ENCODE measurements at places on chromosomes 6 and 20. TPM values are rescaled to one million over a fixed set of nuclear protein-coding genes. Genes with fewer than 3 reads are reported as not detected.

Gene CDSN
- not detected for total RNA-seq

Gene SRC
- total RNA-seq = 20.8 TPM

Gene NR2E1
- 6.1 TPM for total RNA-seq

Gene SLC17A3
- not detected for total RNA-seq

Gene MUC21
- total RNA-seq = not detected

Gene EDN1
- total RNA-seq = 4.9 TPM

Gene MCCD1
- total RNA-seq = not detected

Gene HLA-A
- total RNA-seq = 55.4 TPM

Gene PGBD1
- 19.2 TPM for total RNA-seq

Gene PAX1
- not detected for total RNA-seq

Gene PRRT1
- total RNA-seq = 0.41 TPM

Gene LST1
- 1.2 TPM for total RNA-seq

Gene OVOL2
- 0.41 TPM for total RNA-seq

Gene ZNF165
- 1.2 TPM for total RNA-seq

Gene HLA-DMB
- 0.82 TPM for total RNA-seq

Gene TRIM10
- total RNA-seq = under 0.01 TPM

Gene PRSS35
- total RNA-seq = 2.0 TPM

Gene SALL4
- 0.41 TPM for total RNA-seq

Gene CNBD2
- total RNA-seq = 1.6 TPM

Gene ERVFRD-1
- not detected for total RNA-seq

Gene SRSF12
- total RNA-seq = 36.7 TPM

Gene PKIB
- 4.1 TPM for total RNA-seq

Gene CENPQ
- 4.5 TPM for total RNA-seq

Gene CCN6
- not detected for total RNA-seq

Gene DCDC2
- 2.4 TPM for total RNA-seq

Gene PTK7
- 16.7 TPM for total RNA-seq

Gene SNX5
- 50.5 TPM for total RNA-seq

Gene NTSR1
- 4.9 TPM for total RNA-seq

Gene ECI2
- 24.1 TPM for total RNA-seq

Gene TMX4
- 42.4 TPM for total RNA-seq

Gene COL10A1
- total RNA-seq = not detected

Gene CST2
- not detected for total RNA-seq

Gene DEF6
- 2.4 TPM for total RNA-seq

Gene SMLR1
- total RNA-seq = not detected

Gene KHDRBS2
- total RNA-seq = 62.4 TPM

Gene MUC22
- not detected for total RNA-seq

Gene STX11
- total RNA-seq = under 0.01 TPM

Data from frontal cortex (tissue), 4 donors.